ENCODE measurements at places on chromosomes 5 and 9. TPM values are rescaled to one million over a fixed set of nuclear protein-coding genes. Genes with fewer than 3 reads are reported as not detected.

GRCh38 chr5:132376694-132377641 is 7.5 kb downstream of the SLC22A5 start:
- no peak overlapping the region for H3K4me3 ChIP-seq
- DNase-seq: no peak
- H3K27ac ChIP-seq: no peak overlapping the region
- no peaks in the 10 kb centered on the region for H3K27me3 ChIP-seq

GRCh38 chr9:38305582-38305981 is 86.9 kb upstream of the ALDH1B1 start:
- no peaks in the 10 kb centered on the region for H3K27me3 ChIP-seq
- H3K27ac ChIP-seq: no peak overlapping the region
- no peaks in the 10 kb centered on the region for H3K4me1 ChIP-seq
- no peak overlapping the region for H3K4me3 ChIP-seq
- no peaks in the 10 kb centered on the region for H3K36me3 ChIP-seq

Gene HRCT1
- total RNA-seq: not detected

Gene ACOT12
- total RNA-seq: 0.26 TPM

DNA sequence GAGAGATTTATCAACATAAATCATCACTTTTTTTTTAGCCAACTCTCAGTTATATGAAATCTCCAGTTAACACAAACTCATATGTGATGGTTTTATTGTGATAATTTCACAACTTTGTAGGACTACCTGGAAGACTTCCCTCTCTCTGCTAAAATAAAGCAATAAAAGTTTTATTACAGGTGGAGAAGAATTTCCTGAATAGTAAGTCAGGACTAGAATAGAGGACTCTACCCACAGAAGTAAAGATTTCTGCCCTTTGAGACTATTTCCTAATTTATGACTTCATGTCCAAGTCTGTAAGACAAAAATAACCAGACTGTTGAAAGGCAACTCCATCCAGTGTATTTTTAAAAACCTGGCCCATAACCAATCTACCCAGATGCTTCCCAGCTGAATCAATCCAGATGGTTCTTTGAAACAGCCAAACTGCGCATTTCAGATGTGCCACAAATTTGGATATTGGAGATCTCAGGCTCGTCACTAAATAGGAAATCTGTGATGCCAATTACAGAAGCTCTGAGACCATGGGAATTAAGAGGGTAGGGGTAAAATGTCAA is 234.0 kb upstream of the NMUR2 start:
- H3K27ac ChIP-seq: no peak overlapping the region
- H3K36me3 ChIP-seq: no peaks in the 10 kb centered on the region
- DNase-seq: no peak

DNA sequence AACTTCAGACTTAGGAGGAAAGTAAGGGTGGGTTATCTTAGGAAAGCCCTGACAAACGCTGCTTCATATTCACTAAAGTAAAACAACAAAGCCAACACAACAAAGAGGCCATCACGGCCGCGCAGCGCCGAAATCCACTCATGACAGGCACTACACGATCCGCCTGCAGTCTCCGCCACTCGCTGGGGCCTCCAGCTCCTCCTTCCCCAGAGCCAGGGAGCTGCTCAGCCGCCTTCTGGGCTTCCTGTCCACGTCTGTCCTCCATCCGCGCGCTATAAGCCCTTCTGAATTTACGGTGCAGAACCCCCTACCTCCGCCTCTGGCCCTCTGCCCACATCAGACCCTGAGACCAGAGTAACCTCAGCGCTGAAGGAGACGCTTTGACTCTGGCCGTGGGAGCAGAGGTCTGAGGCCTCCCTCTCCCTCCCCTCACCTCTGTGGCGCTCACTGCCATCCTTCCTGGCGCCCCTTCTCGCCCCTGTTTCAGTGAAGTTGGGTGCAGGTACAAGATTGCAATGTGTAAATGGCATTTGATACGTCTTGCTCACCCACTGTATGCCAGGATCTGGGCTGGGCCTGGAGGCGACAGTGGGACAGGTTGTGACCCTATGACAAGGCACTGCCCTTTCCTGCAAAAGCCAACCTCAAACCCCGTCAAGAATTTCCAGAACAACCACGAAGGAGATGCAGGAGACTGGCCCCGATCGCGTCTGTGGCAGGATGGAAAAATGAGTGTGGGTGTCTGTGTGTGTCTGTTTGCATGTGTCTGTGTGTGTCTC is 74.9 kb upstream of the PHYKPL start:
- no peaks in the 10 kb centered on the region for H3K27me3 ChIP-seq
- H3K4me3 ChIP-seq: no peak overlapping the region
- H3K36me3 ChIP-seq: no peaks in the 10 kb centered on the region
- H3K27ac ChIP-seq: no peak overlapping the region
- DNase-seq: no peak
- peaks cover 4% of the 10 kb centered on the region for H3K4me1 ChIP-seq

DNA sequence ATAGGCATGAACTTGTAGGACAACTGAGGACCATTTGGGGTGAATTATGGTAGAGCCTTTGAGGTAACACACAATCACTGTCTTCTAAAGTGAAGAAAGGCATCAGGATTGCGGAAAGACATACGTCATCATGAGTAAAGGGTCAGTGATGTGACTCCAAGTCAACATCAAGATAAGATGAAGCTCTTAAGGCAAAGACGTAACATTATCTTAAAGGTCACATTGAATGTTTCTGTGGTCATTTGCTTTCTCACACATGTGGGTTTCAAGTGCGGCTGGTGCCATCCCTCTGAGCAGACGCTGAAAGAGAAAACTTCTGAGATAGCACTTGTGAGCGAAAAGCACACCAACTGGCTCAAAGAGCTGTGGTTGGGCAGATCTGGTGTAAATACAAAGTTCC is 63.3 kb upstream of the GRAMD2B start:
- H3K4me3 ChIP-seq: no peak overlapping the region
- no peaks in the 10 kb centered on the region for H3K36me3 ChIP-seq
- H3K27ac ChIP-seq: no peak overlapping the region
- no peaks in the 10 kb centered on the region for H3K4me1 ChIP-seq
- DNase-seq: no peak

Gene APBA1
- total RNA-seq: not detected

DNA sequence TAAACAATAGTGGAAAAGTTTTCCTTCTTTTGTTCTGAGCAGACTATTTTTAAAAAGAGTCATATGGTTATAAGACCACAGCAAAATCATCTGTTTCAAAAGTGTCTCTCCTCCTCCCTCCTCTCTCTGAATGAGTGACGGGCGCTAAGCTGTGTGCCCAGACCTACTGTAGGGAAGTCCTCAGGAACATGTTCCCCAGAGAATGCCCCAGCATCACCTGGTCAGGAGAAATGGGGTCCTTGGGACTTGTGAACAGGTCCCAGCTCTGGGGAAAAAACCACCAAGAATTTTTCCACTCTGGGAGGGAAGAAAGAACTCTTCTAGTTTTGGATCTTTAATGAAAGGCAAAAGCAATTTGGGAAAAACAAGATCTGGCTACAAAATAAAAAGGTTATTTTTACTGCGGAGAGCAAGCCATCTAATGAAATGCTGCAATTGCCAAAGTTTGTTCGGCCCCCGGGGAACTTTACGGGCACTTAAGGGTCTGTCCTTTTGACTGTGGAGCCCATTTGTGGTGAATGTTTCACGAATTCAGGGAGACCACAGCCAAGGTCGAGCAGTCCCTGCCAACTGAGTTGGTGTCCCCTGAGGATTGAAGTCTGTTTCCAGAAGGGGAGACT is 25.9 kb downstream of the BOD1 start:
- no peaks in the 10 kb centered on the region for H3K36me3 ChIP-seq
- H3K27ac ChIP-seq: no peak overlapping the region
- no peaks in the 10 kb centered on the region for H3K4me1 ChIP-seq
- no peak overlapping the region for H3K4me3 ChIP-seq

DNA sequence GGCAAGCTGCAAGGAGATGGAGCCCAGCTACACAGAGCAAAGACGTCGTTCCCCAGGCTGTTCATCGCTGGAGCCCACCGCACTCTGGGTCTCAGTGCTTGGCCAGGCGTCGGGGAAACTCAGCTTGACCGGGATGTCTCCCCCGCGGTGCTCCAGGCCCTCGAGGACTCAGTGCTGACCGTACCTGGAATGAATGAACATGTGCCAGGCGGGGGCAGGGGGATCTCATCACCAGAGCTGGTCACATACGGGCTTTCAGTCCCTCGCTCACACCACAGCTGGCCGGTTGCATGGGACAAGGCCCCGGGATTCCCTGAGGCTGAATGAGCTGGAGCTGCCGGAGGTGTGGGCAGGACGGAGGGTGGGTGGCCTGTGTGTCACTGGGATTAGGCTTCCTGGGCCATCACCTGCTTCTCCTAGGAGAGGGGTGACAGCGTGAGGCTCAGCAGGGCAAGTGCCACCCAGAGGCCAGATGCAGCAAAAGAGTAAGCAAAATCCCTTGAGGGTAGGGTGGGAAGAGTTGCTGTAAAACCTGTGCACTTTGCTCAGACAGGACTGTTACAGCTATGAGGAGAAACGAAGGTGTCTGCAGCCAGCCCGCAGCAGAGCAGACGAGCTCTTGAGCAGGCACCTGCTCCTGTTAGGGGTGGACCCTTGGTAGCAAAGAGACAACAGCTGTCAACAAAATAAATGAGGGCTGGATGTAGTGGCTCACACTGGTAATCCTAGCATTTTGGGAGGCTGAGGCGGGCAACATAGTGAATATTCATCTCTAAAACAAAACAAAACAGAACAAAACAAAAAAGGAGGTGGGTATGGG is 70.7 kb upstream of the RAPGEF1 start:
- H3K4me1 ChIP-seq: no peaks in the 10 kb centered on the region
- peak; percentile 55 for DNase-seq
- no peaks in the 10 kb centered on the region for H3K27me3 ChIP-seq
- H3K27ac ChIP-seq: no peak overlapping the region
- no peak overlapping the region for H3K4me3 ChIP-seq
